ENCODE measurements at places on chromosomes 1 and 21.
A peak's percentile ranks its signal among the peaks of the same experiment; 100 is the strongest.

DNA sequence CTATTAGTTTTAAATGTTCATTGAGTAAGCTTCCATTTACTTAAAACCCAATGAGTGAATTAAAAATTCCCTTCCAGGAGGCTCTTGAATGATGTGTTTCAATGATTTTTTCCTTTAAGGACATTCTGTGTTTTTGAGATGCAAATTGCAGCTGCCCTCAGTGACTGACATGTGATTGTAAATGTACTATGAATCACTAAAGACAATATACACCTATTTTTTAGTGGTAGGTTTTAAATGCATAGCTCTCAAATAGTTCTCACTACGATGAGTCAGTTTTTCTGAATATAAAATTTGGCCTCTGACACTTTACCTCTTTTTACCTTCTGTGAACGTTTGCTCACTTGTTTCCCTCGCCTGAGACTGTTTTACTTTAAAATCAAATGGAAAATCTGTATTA lies 204.7 kb downstream of the BARHL2 start:
- no peak for DNase-seq

DNA sequence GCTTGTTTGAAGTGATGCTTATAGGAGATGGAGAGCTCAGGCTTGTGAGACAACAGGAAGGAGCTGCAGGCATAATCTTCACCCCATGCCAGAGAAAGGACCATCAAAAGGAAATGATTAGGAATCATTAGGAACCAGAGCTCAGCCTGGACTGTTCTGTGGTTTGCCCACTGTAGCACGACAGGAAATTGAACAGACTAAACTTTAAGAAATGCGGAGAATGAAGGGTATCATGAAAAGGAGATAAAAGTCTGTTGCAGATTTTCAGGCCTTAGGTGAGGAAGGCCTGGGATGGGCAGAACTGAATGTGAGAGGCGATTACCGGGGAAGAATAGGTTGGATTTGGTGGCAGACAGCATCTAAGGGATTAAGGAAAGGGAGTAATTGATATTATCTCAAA lies 292.0 kb upstream of the PLXNA2 start:
- no peak for DNase-seq

DNA sequence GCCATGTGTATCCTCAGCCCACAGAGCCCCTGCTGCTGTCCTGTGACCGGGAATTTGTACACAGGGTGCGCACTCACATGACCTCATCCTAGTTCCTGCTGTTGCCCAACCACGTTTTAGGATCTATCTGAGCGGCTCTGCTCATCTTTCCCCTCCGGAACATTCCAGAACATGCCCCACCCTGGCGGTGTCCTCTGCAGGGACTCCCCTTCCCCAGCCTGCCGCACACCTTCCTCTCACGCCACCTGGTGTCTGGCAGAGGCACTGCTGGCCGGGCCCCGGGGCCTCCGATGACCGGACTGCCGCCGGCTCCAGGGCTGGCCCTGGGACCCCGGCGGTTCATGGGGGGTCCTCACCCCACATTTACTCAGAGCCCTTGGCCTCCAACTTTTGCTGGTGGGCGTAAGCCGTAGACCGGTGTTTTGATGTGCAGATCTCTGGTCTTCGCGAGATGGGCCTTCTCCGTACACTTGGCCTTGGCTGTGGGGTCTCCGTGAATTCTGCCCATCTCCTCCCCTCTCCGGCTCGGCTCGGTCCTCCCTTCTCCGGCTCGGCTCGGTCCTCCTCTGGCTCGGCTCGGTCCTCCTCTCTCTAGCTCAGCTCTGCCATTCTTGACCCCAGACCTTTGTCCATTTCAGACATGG lies 29.5 kb downstream of the ARHGEF16 start:
- DNase-seq: no peak

GRCh38 chr1:2072109-2072806 lies 22.0 kb downstream of the PRKCZ start:
- DNase-seq: no peak

GRCh38 chr1:3892748-3893147 lies 7.3 kb downstream of the C1orf174 start:
- DNase-seq: no peak

- DNase-seq: peak; percentile 47
These were observed 6.1 kb upstream of the CDC73 start for GRCh38 chr1:193115629-193116227.

GRCh38 chr1:153343811-153344717 lies 4.6 kb downstream of the PGLYRP4 start:
- no peak for DNase-seq

- peak; percentile 45 for DNase-seq
These were observed 690 bp downstream of the C1orf216 start for GRCh38 chr1:35717911-35718476.

GRCh38 chr1:113199760-113200455 lies 126.9 kb downstream of the LRIG2 start:
- no peak for DNase-seq

DNA sequence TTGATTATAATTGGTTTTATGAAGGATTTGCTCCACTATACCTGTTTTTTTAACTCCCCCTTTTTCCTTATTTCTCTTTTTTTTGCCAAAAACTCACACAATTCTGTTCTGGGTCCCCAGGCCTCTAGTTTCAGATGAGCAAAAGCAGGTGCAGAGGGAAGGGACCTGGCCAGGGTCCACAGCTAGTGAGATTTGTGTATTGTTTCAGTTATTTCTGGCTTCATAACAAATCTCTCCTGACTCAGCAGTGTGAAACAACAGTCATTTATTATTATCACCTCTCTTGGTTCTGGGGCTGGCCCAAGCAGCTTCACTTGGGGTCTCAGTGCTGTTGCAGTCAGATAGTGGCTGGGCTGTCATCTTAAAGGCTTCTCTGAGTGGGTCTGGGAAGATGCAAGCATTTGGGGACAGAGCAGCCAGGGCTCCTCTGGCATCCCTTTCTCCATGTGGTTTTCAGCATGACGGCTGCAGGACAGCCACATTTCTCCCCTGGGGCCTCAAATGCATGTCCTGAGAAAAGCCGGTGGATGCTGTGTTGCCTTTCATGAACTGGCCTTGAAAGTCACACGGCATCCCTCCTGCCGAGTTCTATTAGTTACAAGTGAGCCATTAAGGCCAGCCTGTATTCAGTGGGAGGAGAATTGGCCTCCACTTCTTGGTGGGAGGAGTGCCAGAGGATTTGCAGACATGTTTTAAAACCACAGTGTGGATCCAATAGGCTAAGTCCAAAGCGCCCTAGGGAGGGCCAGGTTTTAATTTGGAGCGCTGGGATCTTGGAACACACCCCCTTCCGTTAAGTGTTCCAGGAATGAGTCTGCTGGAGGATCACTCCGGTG lies 137.1 kb downstream of the CAMTA1 start:
- DNase-seq: no peak

- DNase-seq: no peak
These were observed 168.7 kb upstream of the FMN2 start for GRCh38 chr1:239922778-239923522.

DNA sequence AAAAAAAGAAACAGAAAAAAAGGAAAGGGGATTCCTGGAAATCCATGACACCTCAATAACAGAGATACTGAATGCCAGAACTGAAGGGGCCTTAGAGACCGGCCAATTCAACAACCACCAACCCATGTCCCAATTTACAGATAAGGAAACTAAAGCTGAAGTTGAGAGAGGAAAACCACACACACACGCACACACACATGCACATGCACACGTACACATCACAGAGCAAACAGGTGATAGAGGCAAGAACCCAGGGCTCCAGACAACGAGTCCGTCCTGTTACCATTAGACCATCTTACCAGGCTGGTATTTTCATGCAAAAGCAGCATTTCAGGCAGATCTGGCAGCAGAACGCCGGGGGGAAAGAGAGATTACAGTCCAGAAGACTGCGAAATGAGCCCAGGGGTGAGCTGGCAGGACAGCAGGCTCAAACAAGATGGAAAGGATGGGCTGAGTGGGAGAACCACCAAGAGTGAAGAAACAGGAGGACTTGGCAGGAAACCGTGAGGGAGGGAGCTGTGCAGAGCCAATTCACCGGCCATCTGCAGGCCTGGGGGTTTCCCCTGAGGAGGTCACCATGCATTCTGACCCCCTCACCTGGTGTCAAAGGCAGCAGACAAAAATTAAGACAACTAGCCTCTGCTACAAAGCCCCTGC lies 43.5 kb downstream of the PAFAH2 start:
- DNase-seq: no peak

DNA sequence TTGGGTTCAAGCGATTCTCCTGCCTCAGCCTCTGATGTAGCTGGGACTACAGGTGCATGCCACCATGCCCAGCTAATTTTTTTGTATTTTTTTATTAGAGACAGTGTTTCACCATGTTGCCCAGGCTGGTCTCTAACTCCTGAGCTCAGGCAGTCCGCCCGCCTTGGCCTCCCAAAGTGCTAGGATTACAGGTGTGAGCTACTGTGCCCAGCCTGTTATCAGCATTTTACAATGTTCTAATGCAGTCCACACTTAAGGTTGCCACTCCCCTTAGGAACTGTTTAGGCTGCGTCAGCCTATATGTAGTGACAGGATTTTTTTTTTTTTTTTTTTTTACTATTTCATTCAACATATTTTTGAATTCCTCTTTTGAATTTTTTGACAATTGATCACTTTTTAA lies 30.2 kb downstream of the AGPAT3 start:
- DNase-seq: no peak

Data from H54 (cell line).